Bronchial epithelial cell (primary cell): ENCODE measurements at places on chromosomes 11 and 22.
A peak's percentile ranks its signal among the peaks of the same experiment; 100 is the strongest.

DNA sequence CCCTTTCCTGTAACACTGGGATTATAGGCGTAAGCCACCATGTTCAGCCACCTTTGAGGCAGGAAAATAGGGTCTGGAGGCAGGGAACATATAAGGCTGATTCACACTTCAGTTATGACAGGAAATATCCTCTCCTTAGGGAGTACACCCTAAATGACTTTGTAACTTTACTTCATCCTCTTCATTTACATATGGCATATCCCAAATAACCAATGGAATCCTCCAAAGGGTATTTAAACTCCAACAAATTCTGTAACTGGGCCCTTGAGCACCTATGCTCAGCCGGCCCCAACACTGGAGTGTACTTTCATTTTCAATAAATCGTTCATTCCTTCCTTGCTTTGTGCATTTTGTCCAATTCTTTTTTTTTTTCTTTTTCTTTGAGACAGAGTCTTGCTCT is 1.6 kb upstream of the KAT5 start:
- peak; percentile 15 for DNase-seq

GRCh38 chr22:31616315-31616980 is 45.6 kb downstream of the PISD start:
- no peak for DNase-seq

DNA sequence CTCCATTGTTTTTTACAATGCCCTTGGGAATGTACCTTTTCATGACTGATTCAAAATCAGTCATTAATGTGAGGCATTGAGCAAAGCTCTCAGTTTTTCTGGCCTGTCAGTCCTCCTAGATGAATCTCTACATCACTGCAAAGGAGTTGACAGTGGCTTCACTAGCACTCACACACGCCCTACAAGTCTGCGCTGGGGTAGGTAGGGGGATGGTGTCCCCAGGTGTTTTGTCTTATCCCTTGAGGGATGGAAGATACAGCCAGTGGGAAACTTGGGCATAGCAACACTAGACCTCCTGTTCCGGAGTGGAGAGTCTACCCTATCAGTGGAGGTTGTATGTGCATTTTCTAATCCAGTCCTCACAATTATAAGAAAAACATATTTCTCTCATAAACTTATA is 27.0 kb downstream of the TRIM77 start:
- DNase-seq, result no peak

- no peak for DNase-seq
Measured at GRCh38 chr22:47411006-47411405, 648.6 kb downstream of the TBC1D22A start.

- no peak for DNase-seq
Measured at GRCh38 chr11:130516554-130517505, 68.4 kb downstream of the ADAMTS15 start.
